CD4-positive, alpha-beta T cell treated with Interferon alpha-2 for 1 hour (primary cell): ENCODE measurements at places on chromosomes 1 and 21.

- DNase-seq, result no peak
These were observed 18.4 kb downstream of the CTXND2 start for GRCh38 chr1:150905301-150905700.

DNA sequence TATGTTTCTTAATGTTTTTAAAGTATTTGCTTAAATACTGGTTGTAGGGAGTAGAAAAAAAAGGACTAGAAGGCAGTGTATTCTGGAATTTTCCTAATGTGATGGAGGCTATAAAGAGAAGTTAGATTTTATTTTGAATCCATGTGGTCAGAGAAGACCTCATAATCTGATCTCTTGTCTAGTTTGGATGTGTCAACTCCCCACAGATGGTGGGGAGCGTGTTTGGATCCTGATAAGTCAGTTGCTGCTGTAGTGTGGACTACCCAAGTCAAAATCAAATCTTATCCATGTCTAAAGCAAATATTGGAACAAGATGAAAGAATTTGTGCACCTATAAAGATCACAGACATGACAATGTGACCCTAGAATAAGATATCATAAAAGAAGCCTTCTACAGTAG is 918.0 kb downstream of the LTN1 start:
- DNase-seq, result no peak

- DNase-seq, result peak; percentile 42
These were observed 9.6 kb downstream of the P3H1 start for GRCh38 chr1:42756956-42757891.

DNA sequence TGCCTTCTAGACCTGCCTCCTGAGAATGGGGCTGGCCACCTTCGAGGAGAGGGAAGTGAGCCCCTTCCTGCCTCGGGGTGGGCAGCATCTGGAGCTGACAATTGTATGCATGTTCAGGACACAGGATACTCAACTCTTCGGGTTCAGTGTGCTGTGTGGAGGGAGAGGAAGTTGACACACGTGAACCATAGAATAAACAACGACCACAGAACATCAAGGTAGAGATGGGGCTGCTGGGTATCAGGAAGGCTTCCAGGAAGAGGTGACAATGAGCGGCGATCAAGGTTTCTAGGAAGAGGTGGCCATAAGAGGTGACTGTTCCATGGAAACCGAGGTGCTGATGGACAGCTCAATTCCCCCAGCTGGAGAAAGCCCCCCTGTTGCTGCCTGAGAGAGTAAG is 22.0 kb downstream of the UBIAD1 start:
- peak; percentile 6 for DNase-seq

- no peak for DNase-seq
These were observed 124.3 kb downstream of the CYYR1 start for GRCh38 chr21:26448751-26449150.

- no peak for DNase-seq
These were observed 25.9 kb downstream of the RGS5 start for GRCh38 chr1:163176797-163177196.

DNA sequence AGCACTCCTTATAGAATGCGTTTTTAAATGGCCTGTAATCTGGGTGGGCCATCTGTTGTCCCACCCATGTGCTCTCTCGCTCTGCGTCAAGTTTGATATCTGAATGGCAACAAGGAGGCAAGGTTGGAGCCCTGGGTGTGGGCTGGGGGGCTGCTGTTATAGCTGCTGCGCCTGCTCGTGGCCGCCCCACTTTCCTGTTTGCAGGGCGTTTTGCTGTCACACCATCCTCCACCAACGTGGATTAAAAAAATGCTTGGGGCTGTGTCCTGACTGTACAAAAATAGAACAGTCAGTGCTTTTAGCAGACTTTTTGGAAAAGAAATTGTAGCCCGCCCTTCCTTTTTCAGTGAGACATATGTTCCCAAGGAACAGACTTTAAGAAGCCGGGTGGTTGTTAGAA is 25.4 kb downstream of the UMODL1 start:
- no peak for DNase-seq

DNA sequence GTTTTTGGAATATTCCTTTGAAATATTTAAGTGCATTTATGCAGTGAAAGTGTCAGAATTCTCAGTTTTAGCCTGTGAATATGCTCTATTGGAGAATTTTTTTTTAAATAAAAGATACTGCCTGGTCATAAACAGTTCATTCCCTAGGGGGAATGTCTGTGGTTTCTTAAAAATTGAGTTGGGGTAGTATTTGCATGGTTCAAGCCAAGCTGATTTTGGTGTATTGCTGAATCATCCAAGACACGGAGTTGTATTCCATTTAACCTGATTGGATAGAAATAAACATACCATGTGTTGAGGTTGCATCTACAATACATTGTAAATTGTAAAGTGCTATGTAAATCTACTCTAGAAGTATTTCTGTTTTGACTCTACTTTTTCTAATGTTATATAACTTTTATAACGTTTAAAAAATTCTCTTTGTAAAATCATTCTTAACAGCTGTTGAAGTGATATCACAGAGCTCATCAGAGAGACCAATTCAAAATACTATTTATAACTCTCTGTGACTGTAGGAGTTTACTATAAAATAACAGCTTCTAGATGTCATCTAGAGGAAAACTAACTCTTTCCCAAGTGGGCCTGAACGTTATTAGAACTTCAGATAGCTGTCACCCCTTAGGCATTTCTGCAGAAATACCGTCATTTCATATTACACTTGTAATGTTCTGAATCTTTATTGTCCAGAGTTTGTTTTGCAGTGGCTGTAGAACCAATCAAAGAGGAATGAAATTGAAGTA is 199.1 kb downstream of the USP25 start:
- DNase-seq, result no peak

GRCh38 chr21:41895643-41896493 is 16.7 kb upstream of the PRDM15 start:
- DNase-seq, result peak; percentile 53
